ENCODE measurements at places on chromosomes 16 and 17.

- peak; percentile 84 for DNase-seq
Measured at GRCh38 chr17:28842282-28843012, at the start of gene FAM222B. TSS of gene FAM222B (minus strand) at chr17:28842790. CDS start at chr17:28766667, 76,123 bp downstream.

DNA sequence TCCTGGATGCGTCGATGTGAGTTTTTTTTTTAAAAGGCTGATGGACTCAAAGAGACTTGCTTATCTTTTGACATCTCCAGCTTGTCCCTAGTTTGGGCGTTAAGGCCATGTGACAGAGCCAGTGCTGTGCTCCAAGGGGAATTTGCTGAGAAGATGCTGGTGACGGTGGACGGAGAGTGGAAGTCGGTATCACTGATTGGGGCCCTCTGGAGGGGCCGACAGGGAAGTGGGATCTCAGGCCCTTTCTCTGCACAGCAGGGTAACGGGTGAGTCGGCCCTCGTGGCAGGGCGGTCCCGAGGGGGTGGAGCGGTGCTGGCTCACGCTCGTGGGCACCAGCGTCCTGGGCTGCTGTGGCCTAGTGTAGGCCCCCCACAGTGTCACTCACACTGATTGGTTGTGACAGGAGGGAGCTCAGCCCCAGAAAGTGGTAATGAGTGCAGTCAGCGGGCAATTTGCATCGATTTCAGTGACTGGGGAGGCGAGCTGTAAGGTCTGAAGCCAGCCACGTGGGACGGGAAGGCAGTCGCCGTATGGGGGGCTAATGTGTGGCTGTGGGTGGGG is 91.3 kb downstream of the TBC1D16 start:
- DNase-seq: no peak

GRCh38 chr17:81006891-81007290 is 15.2 kb downstream of the CHMP6 start:
- no peak for DNase-seq

DNA sequence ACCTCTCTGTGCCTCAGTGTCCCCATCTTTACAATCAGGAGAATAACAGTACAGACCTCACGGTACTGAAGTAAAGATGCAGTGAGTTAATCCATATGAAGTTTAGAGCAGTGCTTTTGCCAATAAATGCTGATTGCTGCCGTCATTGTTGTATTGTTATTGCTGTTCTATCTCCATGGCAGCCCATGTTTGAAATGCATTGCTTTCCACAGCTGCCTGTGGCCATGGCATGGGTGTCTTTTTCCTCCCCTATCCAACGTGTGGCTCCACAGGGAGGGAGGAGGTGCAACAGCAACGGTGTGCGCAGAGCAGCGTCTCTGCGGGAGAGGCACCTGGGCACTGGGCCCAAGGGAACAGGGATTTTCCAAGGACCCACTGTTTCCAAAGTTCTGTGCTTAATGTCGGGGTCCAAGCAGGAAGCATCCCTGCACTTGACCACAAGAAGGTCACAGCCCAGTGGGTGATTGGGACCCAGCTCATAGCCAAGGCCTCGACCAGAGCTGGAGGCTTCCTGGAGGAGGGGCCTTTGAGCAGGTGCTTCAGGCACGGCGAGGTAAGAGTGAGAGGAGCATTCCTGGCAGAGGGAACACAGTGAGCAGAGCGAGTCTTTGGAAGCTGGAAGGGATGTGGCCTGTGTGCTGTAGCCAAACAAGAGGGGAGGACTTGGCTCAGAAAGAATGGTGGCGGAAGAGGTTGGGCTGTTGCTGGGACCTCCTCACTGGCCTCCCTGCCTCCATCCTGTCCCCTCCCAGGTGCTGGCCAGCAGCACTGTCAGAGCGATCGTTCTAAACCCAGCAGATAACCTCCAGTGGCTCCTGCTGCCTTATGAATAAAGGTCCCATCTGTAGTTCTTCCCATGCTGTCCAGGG is 3.9 kb downstream of the RAI1 start:
- no peak for DNase-seq

DNA sequence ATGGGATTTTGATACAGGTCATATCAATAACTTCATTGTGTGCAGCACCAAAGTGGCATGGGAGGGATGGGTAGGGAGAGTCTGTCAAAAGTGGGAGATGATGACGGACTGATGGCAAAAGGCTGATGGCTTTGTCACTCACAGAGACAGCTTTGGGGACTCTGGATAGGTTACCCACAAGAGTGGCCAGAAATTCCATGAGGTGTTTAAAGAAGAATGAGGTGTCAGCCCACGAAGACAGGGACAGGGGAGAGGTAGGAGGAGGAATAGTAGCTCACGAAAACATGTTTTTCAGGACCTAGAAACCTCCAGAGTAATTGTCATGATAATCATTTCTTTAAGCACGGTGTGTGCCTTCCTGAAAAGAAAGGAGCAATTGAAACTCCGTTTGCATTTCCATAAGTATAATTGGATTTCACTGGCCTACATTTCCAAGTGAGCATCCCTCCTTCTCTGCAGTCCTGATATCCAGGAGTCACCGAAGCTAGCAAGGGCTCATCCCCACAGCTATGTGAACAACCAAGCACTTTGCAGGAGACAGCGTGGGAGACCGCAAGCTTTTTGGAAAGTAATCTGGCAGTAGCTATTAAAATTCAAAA is 60.0 kb downstream of the HSD17B2 start:
- DNase-seq: no peak

- no peak for DNase-seq
Measured at GRCh38 chr16:84255050-84255810, 15.4 kb upstream of the KCNG4 start.

- DNase-seq: no peak
Measured at GRCh38 chr17:17351901-17352781, 49.0 kb downstream of the NT5M start.

- no peak for DNase-seq
Measured at GRCh38 chr17:20095336-20096080, 86.3 kb downstream of the SPECC1 start.

GRCh38 chr17:1482680-1483079 is 9.8 kb downstream of the MYO1C start:
- DNase-seq: no peak

GRCh38 chr17:60631119-60631518 is 31.1 kb downstream of the PPM1D start:
- DNase-seq: no peak

DNA sequence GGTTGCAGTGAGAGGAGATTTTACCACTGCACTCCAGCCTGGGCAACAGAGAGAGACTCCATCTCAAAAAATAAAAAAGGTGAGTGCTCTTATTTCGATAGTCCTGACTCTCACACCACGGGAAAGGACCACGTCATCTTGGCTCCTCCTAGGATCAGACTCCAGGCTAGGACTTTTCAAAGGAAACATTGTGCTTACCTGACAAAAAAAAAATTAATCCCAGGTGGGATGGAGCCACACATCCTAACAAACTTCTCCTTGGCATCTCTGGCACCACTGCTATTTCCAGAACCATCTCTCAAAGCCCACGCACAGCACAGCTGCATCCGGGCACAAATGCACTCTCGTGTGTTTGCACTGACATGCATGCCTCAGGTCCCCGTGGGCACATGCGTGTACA is 262.4 kb downstream of the ENGASE start:
- DNase-seq: no peak

DNA sequence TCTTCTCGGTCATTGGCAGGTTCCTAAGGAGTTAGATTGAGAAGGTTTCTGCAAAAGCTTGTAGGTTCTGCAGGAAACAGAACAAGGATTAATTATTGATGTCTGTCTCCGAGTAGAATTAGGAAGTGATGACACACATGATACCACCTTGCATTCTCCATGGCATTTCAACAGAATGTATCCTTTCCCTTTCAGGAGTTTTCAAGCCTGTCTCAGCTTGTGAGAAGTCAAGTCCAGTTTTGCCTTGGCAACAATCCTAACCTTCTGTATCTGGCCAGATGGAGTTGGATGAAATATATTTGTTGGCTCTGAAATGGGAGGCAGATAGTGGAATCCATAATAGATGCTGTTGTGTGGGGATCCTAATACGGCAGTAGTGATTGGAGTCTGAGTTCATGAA is 235.5 kb downstream of the SHISA9 start:
- DNase-seq: no peak

DNA sequence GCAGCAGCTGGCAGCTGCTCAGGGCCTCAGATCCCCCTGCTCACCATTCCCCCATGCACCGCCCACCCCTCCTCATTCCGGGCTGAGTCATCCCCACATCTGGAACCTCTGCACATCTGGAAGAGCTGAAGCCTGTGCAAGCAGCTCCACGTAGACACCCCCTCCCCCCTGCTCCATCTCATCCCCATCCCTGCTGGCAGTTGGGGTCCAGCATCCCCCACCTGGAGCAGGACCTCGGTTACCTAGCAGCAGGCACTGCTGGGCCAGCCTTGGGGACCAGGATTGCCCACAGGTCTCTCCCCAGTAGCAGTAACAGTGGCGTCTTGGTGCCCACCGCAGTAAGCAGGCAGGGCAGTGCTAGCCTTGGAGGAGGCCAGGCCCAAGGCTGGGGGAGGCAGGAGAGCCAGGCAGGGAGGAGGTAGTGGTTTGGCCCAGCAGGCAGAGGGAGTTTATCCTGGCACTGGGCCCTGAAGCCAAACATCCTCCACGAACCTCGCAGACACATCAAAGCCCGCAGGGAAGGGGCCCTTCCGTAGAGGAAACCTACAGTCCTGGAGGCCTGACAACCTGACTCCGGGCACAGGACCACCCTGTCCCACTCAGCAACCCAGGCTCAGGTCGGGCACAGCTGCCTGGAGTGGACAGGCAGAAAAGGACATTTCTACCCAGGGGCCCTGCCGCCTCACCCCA is 7.7 kb upstream of the TMEM92 start:
- no peak for DNase-seq

DNA sequence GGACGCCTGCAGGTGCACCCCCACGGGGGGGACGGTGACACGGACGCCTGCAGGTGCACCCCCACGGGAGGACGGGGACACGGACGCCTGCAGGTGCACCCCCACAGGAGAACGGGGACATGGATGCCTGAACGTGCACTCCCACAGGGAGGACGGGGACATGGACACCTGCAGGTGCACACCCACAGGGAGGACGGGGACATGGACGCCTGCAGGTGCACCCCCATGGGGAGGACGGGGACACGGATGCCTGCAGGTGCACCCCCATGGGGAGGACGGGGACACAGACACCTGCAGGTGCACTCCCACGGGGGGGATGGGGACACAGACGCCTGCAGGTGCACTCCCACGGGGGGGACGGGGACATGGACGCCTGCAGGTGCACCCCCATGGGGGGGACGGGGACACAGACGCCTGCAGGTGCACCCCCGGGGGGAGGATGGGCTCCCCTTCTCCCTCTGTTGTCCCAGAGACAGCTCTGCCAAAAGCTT is 114.5 kb upstream of the METRNL start:
- DNase-seq: no peak

DNA sequence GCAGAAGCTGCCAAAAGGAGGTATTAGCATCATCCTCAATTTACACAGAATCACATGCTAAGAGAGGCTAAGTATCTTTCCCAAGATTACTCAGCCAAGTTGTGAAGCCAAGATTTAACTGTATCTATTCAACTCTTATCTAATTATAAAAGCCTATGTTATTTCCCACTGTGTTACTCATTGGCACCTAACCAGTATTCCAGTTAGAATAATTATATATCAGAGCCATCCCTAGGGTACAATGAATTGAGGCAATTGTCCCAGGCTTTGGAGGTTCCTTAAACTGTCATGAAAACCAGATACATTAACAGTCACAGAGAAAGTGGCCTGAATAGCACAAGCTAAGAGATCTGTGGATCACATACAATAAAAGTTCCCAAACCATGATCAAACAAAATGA is 10.9 kb upstream of the AMFR start:
- no peak for DNase-seq

- DNase-seq: no peak
Measured at GRCh38 chr16:50804290-50804907, 62.5 kb downstream of the CYLD start.

DNA sequence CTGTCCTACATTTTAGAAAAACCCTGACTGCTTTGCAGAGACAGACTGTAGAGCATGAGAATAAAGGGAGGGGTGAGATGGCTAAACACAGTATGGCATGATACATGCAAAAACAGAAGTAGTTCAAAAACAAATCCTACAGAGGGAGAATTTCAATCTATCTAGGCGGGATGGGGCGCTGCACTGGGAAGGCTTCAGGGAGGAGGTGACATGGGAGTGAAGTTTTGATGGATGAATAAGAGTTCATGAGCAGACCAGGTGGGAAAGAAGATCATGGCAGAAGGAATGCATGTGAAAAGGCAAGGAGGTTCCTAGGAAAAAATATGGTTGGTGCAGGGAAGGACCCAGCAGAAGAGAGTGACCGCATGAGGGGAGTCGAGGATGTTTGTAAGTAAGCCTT is 19.2 kb downstream of the HS3ST3B1 start:
- DNase-seq: no peak

- no peak for DNase-seq
Measured at GRCh38 chr17:44920565-44920940, 5.3 kb upstream of the GFAP start.

- DNase-seq: no peak
Measured at GRCh38 chr17:66749217-66749832, 85.6 kb upstream of the CACNG5 start.

- no peak for DNase-seq
Measured at GRCh38 chr16:67108931-67109406, 772 bp upstream of the PHAF1 start.

- no peak for DNase-seq
Measured at GRCh38 chr17:43983515-43984411, 20.7 kb upstream of the NAGS start.

DNA sequence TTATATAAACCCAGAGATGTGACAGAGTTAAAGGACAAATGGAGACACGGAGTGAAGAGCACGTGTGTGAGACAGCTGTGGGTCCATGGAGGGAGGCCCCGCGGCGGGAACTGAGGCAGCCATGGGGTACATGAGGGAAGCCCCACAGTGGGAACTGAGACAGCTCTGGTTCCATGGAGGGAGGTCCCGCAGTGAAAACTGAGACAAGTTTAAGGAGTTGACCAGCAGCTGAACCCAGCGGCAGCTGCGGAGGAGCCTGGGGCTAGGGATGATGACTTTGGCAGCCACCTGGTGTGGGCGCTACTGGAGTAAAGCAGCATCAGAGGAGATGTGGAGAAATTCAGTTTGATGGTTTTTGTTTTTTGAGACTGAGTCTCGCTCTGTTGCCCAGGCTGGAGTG is 185.1 kb downstream of the RPTOR start:
- no peak for DNase-seq

DNA sequence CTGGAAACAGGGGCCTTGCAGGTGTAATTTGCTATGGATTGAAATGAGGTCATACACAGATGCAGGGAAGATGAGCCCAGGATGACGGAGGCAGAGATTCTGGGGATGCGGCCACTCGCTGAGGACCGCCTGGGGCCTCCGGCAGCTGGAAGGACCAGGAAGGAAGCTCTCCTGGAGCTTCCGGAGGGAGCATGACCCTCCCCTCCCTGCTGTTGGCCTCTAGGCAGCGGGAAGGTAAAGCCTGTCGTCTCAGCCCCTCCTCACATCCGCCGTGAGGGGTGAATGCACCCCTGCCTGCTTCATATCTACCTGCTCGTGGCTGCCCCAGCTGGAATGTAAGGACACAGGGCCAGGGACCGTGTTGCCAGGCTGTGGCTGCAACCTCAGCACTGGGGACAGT is 29.1 kb upstream of the ZNF469 start:
- DNase-seq: no peak

GRCh38 chr16:20859699-20860098 is 40.5 kb downstream of the DCUN1D3 start:
- DNase-seq: no peak
